ENCODE measurements at places on chromosomes 5 and 9.

- DNase-seq = no peak
Measured at GRCh38 chr9:96048956-96049831, 173.7 kb downstream of the ERCC6L2 start.

- no peak for DNase-seq
Measured at GRCh38 chr5:145531038-145531734, 304.0 kb downstream of the PRELID2 start.

GRCh38 chr9:78368236-78368635, 71.3 kb downstream of the PSAT1 start:
- no peak for DNase-seq

GRCh38 chr9:79409182-79409823, 162.5 kb upstream of the TLE4 start:
- no peak for DNase-seq

DNA sequence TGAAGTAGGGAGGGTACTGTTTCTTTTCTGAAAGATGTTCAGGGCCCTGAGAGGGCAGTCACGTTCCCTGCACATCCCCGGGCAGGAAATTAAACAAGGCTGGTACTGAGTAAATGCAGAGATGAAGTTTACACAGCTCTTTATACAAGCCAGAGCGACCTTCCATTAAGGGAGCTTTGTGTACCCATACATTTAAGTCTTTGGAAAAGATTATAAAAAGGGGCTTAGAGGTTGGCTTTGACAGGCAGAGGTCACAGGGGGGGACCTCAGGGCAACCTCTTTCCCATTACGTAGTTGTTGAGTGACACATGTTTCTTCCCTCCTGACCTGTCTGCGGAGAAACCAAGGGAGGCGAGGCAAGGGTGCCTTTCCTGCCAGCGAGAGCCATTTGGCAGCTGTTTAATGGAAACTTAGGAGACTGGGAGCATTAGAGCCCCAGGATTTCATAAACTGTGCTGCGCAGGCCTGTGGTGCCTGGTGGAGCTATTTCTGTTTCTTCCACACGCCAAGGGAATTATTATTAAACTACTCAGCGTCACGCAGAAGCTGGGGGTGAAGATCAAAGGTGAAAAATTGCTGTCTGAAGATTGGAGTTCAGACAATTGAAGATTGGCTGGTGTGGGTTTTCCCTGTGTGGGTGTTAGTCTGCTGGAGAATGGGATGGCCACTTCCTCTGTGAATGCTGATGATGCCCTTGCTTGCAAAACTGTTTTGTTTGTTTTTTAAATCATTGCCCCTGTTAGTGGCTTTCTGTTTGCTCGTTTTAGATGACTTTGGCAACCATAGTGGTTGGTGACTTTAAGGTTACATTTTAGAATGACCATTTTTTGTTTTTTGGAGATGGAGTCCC, 3.2 kb upstream of the SMIM32 start:
- no peak for DNase-seq

- DNase-seq = no peak
Measured at GRCh38 chr5:53037141-53037859, 48.1 kb downstream of the ITGA2 start.

- DNase-seq = no peak
Measured at GRCh38 chr5:55363856-55364255, 56.1 kb downstream of the MTREX start.

DNA sequence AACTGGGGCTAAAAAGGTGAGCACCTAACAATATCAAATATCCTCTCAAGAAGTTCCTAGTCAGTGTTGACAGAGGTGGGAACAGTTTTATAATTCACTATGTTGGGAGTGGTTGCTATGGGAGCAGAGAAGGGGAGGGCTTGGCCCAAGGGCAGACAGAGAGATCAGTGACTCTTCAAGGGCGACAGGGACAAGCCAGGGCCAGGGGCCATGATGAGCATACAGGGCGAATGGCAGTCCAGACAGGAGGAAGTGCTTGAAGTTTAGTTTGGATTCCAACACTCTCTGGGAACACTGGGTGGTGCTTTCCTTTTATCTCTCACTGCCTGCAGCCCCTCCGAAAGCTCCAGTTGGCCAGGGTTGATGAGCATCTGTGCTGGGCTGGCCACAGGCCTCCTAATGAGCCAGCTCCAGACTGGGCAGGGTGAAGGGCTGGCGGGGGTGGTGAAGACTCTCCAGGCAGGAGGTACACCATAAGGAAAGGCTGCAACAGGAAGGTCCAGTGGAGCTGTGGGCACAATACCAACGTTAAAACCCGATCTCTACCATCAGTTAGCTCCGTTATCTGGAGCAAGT, 111.3 kb downstream of the TMEM174 start:
- DNase-seq = no peak

GRCh38 chr9:88013035-88013434, 38.7 kb upstream of the CDK20 start:
- DNase-seq = no peak

DNA sequence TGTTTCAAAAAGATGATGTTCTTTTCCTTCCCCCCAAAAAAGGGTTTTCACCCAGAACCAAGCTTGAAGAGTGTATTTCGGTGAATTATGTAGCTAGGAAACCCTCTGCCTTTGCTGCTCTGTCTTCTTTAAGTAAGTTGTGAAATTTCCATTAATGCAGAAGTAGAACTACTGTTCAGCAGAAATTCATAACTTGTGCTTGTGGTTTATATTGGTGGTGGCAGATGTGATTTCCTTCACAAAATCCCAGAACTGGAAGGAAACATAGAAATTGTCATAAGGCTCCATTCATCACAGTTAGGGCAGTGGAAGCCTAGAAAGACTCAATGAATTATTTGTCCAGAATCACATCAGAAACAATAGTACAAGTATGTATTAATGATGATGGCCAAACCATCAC, 42.1 kb upstream of the DAB2 start:
- no peak for DNase-seq

DNA sequence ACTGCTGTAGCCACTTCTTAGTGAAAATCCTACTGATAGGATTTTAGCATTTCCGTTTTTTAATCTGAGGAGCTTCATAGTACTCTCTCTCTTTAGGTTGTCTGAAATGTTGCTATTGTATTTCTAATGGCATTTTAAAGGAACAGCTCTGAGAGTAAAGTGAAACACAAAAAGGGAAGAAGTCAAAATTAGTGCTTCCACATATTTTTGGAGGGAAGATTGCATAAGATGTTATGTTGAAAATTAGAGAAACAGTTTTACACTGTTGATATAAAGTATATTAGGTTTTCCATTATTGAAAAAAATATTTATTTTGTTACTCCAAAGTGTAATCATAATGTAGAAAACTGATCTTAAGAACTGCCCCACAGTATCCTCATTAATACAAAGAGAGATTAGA, 525.1 kb downstream of the TAF11L14 start:
- DNase-seq = no peak

- no peak for DNase-seq
Measured at GRCh38 chr9:16184964-16185646, 632.3 kb downstream of the CCDC171 start.

- DNase-seq = no peak
Measured at GRCh38 chr5:173855162-173855994, 32.8 kb upstream of the CPEB4 start.

DNA sequence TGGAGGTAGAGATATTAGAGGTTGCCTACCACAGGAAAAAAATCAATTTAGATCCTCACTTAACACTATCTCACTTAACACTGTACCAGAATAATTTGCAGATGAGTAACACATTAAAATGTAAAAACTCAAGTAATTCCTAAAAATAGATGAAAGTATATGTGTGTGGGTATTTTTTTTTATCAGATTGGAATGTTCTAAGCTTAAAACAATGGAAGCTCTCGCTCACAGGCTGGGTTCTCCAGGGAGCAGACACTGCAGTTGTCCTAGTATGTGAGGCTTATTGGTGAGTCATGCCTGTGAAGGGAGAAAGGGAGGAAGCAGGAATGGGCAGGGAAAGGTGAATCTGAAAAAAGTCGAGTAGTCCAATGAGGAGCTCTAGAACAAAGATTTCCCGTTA, 181.3 kb upstream of the ZNF608 start:
- no peak for DNase-seq

- no peak for DNase-seq
Measured at GRCh38 chr5:107467137-107467932, 203.4 kb downstream of the EFNA5 start.

GRCh38 chr9:34599546-34599945, 10.0 kb upstream of the CNTFR start:
- DNase-seq = no peak

GRCh38 chr5:170217831-170218230, 15.0 kb upstream of the C5orf58 start:
- no peak for DNase-seq

DNA sequence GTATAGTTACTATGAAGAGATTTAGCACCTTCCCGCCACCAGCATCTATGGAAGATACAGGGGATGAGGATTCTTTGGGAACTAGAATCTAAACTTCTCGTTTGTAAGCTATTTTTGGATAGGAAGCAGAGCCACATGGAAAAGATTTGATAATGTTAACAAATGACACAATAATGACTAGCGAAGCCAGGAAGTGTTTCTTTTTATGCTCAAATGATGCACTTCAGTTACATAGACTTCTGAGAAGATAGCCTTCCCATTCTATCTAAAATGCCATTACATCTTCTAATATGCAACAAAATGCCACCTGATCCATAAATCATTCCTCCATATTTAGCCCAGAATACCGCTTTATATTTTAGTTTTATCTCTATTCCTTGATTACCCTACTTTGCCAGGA, 17.0 kb upstream of the TNC start:
- DNase-seq = no peak

DNA sequence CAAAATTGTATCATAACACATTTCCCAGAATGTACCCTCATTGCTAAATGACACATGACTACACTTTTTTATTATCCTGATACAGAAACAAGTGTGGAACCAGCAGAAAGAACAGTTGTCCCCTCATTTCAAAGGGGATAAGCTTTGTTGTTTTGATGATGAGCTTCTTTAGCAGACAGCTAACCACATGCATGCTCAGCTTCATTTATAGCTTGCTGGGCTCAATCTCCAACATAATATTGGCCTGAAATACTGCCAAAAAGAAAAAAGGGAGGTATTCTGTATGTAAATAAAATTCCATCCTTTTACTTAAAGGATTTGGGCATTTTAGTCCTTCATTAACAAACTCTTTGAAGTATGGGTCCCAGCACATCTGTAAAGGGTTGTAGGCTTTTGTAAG, 120.4 kb downstream of the SPATA31D1 start:
- no peak for DNase-seq

DNA sequence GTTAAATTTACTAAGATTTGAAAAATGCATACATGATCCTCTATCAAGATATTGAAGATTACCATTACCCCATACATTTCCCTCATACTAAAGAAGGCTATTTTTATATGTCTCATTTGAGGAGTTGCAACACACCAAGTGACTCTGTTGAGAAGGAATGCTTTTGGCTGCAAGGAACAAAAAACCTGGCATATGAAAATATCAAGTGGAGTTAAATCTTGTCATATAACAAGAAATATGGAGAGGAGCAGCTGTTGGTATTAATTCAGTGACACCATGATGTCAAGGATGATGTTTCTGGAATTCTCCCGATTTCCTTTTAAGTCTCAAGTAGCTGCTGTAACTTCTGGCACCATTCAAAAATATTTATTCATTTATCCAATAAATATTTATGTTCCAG, 193.8 kb downstream of the CSNK1G3 start:
- no peak for DNase-seq

DNA sequence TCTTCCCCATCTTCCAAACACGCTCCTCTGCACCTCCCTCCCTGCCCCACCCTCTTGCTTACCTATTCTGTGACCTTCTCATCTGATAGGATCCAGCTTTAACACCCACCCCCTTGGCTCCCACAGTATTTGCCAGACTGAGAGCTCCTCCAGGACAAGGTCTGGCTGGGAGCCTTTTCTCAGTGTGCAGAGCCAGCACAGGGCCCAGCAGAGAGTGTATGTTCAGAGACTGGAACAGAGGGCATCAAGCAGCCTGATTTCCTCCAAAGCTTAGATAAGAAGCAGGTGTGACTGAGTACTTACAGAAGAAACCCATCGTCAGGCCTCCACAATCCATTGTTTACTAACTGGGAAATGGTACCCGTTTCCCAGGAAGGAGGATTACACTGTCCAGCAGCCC, 26.6 kb downstream of the LHX6 start:
- DNase-seq = no peak

All from activated CD4-positive, CD25-positive, alpha-beta regulatory T cell treated with anti-CD3 and anti-CD28 coated beads, Interleukin-2, amount 50 U/mL, for 72 hours (primary cell).